ENCODE measurements at places on chromosomes 16 and 17.

- DNase-seq, result no peak
Observed at GRCh38 chr17:2335726-2336214, 487 bp downstream of the TSR1 start.

DNA sequence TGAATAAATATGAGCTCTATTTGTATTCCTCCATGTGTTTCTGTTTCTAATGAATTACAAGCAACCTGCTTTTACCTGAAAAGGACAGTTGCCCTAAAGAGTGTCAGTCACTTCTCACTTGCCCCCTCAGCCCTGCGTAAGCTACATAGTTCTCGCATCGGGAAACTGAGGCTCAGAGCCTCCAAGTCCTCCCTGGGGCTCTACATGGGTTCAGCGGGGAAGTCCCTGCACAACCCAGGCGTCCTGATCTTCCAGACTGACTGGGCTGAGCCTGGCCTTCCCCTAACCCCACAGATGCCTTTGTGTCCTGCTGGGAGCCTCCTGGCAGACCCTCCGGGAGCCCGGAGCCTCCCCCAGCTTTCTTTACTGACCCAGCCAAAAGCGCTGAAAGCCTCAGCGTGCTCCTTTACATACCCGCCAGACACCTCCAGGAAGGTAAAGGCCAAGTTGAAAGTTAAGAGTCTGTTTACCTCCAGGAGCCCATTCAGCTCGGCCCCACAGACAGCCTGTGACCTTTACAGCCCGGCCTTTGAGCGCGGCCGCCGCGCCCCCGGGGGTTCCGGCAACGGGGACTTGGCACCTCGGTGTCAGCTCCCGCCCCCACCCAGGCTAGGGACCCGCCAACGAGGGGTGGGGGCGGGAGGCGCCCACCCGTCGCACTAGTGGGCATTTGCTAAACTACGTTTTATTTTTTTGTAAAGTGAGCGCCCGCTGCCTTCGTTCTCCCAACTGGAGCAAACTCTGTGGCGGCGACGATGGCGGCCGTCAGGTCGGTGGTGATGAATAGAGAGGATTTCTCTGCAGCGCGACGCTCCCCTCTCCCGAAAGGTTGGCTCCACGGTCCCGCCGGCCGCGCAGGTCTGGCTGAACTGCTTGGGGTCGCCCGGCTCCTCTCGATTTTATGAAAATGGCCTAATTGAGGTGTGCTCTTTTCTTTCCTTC lies 4.4 kb upstream of the HOXB13 start:
- no peak for DNase-seq

GRCh38 chr16:68695575-68695974 lies 41.5 kb upstream of the CDH1 start:
- no peak for DNase-seq

- no peak for DNase-seq
Observed at GRCh38 chr17:6381526-6382465, 53.1 kb downstream of the AIPL1 start.

- DNase-seq, result no peak
Observed at GRCh38 chr17:78401246-78401645, 22.8 kb downstream of the PGS1 start.

DNA sequence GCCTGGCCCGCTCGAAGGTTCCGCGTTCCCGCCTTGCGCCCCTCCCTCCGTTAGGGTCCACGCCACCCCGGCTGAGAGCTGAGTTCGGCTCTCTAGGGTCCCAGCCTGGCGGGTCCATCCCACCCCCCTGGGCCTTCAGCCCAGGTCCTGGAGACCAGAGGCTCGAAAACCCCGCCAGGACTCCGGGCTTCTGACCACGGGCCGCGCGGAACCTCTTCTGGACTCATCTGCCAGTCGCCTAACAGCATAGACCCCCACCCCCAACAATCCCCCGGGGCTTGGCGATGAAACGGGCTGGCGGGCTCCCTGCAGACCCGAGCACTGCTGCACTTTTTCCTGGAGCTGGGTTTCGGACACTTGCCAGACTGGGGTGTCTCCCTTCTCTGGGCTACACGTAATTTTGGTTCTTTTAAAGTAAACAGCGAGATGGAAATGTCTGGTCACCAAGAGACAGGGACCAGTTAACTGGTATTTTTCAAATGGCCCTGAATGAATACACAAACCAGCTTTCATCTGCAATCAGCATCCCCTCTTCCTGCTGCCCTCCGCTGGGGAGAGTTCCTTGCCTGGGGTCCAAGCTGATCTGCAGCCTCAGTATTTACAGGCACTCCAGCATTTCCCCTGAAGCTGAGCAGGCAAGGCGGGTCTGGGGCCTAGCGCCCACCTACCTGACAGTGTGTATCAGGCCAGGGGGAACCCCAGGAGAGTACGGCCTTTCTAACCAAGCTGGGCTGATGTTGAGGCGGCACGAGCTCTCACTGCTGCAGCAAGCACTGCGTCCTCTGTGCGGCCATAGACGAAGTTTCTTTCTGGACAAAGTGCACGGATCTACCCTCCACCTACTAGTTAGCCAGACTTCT lies 639 bp upstream of the TRIM65 start:
- DNase-seq, result no peak

DNA sequence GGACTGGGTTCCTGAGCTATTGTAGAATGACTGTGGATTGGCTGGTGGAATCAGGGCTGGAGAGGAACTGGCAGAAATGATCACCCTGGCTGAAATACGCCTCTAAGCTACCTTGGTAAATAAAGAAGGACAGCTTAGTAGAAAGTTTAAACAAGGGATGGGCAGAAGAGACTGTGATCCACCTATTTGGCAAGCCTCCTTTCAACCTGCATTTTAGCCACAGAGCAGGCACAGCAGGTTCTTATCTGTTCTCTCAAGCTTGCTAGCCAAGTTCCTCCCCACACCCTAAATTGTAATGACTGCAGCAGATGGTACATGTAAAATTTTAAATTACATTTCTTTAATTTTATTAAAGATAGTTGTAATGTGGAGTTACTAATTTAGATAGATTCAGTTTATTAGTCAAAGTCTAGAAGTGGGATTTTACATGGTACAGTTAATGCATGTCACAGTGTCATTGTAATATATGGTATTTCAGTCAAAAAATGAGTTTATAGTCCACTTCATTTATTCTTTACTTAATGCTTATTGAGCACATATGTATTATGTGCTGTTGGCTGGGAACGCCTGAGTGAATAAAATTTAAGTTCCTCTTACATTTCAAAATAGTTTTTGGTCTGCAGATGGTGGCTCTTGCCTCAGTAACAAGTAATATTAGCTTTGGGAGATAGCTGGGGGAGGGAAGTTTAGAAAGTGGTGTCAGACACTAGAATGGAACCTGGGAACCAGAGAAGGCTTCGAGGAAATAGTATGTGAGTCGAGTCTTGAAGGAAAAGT lies 11.2 kb downstream of the EPN2 start:
- DNase-seq, result no peak

GRCh38 chr16:73483076-73483791 lies 435.3 kb upstream of the ZFHX3 start:
- no peak for DNase-seq

DNA sequence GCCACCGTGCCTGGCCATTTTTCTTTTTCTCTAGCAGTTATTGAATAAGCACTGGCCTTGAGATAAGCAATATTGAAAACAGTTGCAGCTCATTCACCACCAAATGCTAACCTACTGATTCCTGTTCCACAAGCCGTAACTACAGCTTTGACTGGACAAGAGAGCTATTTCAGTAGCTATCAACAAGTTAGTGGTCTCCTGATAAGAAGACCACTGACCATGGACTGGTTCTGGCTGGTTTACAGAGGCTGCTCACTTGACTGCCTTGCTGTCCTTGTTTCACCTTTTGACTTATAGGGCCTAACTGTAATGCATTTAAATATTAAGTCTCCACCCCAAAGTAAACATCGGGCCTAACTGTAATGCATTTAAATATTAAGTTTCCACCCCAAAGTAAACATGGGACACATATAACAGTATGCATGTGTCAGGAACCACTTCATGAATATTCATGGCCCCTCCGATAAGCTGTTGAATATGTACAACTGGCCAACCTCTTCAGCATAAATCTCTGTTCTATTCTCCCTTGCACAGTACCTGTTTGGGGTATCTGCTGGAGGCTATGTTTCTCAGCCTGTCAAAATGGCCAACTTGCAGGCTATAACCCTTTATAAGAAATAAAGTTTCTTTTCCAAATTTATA lies 94.1 kb downstream of the USP32 start:
- no peak for DNase-seq

DNA sequence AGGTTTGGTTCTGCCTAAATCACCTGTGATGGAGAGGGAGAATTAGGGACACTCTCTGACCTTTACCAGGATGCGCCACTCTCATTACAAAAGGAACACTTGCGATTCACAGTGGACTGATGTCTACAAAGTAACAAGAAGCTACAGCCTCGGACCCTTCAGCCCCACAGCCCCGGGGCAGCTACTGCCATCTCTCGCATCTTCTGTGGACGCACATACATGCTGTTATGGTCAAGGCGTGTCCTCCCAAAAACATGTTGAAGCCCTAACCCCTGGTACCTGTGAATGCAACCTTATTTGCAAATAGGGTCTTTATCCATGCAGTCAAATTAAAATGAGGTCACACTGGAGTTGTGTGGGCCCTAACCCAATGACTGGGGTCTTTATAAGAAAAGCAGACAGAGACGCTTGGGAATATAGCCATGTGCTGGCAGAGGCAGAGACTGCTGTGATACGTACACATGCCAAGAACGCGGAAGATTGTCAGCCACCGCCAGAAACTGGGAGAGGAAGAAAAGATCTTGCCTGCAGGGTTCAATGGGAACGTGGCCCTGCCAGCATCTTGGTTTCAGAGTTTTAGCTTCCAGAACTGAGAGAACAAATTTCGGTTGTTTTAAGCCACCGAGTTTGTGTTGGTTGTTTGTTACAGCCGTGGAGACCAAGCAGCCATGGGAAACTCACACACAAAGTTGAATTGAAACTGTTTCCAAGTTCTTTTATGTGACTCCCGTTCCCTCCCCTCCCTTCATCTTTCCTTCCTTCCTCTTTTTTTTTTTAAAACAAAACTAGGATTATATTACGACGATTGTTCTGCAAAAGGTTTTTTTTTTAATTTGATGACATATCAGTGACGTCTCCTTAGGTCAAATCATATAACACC lies 23.1 kb downstream of the ATP2C2 start:
- no peak for DNase-seq

DNA sequence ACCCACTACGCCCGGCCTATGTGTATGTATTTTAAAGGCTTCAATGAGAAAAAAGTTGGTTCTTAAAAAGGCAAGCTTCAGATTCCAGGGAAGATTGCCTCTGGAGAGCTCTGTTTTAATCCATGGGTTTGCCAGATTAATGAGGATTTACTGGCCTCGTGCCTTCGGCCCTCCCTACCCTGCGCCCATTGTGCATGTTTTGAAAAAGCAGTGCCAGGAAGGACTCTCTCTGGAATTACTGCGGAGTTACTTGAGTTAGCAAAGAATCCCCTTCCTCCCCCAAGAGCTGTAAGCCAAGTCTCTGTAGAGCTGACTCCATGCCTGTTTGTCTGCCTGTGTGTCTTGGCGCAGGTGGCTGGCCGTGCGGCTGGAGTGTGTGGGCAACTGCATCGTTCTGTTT lies 98.9 kb downstream of the ABCC6 start:
- DNase-seq, result no peak

DNA sequence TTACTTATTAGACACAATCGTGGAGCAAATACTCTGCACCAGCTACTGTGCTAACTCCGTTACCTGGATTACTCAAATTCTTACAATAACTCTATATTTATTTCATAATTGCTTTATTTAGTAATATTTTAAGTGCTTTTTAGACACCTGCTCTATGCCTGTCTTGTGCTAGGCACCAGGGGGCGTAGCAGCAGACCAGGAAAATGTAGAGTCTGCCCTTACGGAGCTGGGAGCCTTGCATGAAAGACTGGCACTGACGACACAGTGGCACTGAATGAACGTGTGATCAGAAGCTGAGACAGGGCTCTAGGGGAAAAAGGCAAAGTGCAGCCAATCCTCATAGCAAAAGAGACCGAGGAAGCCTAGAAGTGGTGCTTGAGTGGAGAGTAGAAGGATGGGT lies 486.5 kb downstream of the CDH13 start:
- DNase-seq, result no peak

- no peak for DNase-seq
Observed at GRCh38 chr17:77375108-77375916, 234.5 kb downstream of the SEC14L1 start.

DNA sequence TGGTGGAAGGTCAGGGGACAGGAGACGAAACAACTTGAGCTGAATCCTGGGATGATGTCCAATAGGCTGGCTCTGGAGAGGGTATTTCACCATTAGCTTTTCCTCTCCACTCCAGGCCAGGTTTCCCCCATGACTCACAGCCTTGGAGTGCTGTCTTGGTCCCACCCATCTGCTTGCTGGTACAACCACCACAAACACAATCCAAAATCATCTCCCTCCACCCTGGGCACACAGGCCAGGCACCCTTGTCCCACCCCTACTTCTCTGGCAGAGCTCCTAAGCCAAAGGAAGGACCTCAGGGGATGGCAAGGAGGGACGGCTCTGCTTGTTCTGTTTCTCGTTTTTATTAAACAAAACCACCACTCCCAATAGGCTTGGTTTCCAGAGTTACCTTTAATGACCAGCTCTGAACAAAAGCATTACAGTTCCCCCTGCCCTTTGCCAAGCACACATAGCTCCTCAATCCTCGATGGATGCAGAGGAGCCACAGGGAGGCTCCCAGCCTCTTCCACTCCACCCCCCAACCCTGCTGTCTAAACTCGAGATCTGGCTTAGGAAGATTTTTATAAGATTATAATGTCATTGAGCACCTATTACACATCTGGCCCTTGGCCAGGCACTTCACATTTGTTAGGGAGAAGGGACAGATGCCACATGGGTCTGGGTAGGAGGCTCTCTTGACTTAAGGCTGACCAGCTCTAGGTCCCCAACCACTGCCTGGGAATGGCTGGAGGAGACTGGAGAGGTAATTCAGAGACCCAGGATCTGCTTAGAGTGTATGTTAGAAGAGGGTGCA lies 13.3 kb downstream of the CAVIN1 start:
- DNase-seq, result no peak

DNA sequence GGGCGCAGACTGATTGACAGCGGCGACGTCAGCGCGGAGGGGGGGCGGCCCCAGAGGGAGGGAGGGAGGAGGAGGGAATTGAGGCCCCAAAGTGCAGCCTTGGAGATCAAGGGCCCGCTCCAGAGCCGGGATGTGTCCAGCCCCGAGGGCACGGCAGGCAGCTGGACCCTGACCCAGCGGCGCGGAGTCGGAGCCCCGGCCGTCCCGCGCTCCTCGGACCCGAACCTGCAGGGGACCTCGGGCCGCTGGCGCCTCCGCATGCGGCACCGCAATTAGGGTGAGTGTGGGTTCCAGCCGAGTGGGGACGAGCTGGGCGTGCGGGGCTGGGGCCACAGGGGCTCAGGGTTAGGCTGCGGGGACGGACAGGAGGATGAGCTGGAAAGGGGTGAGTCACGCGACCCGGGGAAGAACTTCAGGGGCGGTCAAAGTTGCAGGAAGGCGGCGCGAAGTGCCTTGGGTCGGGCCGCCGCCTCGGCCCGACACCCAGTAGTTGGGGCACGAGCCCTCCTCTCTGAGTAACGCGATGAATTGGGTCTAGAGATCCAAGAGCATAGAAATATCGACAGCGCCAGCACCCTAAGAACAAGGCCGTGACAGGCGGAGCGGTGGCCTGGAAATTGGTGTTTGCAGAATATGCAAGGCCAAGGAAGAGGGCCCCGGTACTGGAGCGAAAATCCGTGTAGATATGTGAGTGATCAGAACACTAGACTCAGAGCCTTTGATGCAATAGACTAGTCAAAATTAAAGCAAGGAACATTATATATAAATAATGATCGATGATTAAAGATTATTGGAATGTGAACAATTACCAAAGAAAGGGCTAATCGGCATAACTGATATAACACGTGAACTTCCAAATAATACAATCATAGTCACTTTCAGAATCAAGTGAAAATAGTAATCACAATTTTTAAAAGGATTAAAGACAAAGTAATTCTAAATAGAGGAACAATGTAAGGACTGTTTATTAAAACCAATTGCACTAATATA lies at the start of gene TBX4:
Gene TBX4, plus strand, starts transcription at position 122 of the 990 bp plus-strand sequence. CDS start 4,069 bp downstream, outside the sequence.
- DNase-seq, result no peak

GRCh38 chr16:4450931-4451519 lies 23.4 kb downstream of the NMRAL1 start:
- DNase-seq, result no peak
